ENCODE measurements at places on chromosomes 4 and X.

DNA sequence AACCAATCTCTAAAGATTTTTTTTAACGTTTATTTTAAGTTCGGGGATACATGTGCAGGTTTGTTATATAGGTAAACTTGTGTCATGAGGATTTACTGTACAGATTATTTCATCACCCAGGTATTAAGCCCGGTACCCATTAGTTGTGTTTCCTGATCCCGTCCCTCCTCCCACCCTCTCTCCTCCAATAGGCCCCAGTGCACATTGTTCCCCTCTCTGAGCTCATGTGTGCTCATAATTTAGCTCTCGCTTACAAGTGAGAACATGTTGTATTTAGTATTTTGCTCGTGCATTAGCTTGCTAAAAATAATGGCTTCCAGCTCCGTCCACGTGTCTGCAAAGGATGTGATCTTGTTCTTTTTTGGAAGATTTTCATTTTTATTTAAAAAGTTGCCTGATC, 2309.4 kb upstream of the AGA start:
- DNase-seq: no peak

DNA sequence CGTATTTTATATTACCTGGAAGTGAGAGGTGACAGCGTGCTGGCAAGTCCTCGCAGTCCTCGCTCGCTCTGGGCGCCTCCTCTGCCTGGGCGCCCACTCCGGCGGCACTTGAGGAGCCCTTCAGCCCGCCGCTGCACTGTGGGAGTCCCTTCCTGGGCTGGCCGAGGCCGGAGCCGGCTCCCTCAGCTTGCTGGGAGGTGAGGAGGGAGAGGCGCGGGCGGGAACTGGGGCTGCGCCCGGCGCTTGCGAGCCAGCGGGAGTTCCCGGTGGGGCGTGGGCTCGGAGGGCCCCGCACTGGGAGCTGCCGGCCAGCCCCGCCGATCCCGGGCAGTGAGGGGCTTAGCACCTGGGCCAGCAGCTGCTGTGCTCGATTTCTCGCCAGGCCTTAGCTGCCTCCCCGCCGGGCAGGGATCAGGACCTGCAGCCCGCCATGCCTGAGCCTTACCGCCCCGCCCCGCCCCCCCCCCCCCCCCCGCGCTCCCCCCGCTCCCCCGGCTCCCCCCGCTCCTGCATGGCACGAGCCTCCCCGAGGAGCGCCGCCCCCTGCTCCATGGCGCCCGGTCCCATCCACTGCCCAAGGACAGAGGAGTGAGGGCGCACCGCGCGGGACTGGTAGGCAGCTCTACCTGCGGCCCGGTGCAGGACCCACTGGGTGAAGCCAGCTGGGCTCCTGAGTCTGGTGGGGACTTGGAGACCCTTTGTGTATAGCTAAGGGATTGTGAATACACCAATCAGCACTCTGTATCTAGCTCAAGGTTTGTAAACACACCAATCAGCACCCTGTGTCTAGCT, 298.9 kb upstream of the MAGEB16 start:
- no peak for DNase-seq

DNA sequence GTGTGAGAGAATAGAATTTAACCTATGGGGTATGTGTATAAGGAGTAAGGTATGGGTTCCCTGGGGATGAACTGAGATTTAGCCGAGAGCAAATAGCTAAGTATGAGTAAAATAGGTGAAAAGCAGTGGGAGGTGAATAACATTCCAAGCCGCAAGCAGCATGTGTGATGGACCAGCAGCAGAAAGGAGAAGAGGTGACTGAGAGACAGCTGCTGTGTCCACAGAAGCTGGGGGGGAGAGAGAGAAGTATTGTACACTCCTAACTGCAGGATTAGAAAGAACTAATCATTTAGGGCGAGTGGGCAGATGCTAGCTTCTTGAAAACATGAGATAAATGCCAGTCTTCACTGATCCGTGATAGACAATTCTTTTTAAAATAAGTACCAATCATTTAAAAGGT, 296.0 kb downstream of the KLHL4 start:
- DNase-seq: no peak

DNA sequence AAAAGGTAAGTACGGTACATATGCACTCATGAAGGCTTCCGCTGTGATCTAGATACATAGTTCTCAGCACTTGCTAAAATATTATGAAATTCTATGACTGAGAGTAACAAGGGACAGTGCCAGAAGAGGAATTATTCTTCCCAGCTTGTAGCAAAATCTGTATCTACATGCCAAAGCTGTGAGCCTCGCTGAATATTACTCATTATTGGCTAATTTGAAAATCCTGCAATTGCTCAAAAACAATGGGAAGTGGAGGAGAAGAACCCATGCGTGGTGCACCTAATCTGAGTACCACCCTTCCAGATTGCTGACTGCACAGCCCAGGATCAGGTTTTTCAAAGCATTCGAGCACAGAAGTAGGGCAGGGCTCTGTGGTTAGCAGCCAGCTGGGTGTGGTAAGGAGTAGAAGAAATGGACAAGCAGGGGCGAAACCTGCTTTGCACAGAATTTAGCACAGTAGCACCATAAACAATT, 17.4 kb upstream of the PDCL2 start:
- no peak for DNase-seq

DNA sequence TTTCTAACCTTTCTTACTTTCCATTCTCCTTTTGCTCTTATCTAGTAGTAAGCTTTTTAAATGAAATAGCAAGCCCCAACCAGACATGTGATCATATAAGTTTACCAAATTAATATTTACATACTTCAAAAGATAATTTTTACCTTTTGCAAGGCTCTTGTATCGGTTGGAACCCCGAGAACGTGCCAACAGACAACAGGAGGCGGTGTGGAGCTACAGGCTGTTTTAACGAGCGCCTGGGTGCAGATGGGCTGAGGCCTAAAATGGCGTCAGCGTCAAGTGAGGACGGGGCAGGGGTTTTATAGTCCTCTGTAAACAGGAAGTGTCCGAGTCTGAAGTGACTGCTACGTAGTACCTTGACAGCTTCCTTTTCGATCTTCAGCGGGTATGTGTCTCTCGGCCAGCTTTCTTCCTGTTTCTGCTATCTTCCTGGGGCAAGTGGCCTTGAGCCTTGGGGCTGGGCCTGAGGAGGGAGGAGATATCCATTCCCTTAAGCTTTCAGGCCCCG, 342.7 kb downstream of the GALNTL6 start:
- no peak for DNase-seq

GRCh38 chr4:183398298-183399125, 45.9 kb upstream of the CDKN2AIP start:
- no peak for DNase-seq

DNA sequence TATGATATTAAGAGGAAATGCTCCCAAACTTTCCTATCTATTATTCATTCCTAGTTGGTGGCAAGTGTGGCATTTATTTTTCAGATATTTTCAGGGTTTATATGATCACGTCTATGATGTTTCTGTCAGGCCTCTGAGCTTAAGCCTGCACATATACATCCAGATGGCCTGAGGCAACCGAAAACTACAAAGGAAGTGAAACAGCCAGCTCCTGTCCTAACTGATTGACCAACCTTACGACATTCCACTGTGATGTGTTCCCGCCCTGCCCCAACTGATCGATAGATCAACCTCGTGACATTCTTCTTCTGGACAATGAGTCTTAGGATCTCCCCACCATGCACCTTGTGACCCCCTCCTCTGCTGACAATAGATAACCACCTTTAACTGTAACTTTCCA, 67.6 kb upstream of the CTSO start:
- DNase-seq: no peak

DNA sequence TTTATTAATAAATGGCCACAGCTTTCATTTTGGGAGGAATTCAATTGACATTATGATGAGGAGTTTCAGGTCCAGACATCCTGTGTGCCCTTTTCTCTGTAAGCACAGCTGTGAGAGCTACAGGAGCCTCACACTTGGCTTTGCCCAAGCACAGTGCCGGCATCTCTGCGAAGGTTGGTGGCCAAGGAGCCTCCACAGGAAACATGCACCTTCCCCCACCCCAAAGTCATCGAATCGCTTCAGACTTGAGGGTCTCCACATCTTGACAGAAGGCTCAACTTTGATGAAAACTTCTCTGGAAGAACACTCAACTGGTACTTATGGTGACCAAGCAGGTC, 100.0 kb downstream of the SYNPO2 start:
- no peak for DNase-seq

DNA sequence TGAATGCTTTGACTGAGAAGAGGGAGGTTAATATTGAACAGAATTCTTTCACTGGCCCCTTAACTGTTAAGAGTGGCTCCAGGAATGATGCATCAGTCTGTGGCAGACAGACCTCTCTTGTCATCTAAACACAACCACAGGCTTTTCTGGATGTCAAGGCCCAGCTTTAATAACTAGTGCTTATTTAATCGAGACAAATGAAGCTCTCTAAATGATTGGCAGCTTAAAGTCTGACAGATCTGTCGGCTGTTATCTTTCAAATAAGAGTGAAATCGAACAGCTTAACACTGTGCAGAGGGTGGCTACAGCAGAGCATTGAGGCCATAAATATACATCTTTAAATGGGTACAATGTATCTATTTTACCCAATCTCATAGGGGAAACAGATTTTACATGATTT, 500.8 kb upstream of the PABPC4L start:
- DNase-seq: no peak

GRCh38 chr4:102308032-102308799, 37.1 kb downstream of the SLC39A8 start:
- no peak for DNase-seq

- no peak for DNase-seq
Observed at GRCh38 chr4:48295116-48295515, 25.5 kb upstream of the TEC start.

DNA sequence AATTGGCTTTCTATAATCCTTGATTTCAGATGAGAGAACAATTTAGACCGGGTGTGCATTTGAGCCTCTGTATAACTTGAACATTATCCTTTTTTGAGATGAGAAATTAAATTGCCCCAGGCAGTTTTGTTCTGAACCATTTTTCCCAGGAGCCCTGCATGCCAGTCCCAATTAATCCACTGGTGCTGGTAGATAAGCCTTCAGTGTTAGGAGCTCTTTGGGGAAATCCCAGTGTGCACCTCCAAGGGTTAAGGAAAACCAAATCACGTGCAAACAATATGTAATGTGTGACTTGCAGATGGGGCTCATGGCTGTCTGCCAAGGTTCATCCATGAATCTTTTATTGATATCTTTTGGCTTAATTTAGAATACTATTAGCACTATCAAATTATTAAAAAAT, 43.2 kb downstream of the KIT start:
- peak; percentile 4 for DNase-seq

- no peak for DNase-seq
Observed at GRCh38 chrX:15496824-15497223, 3.7 kb upstream of the PIR start.

GRCh38 chrX:121254336-121254735, 206.9 kb downstream of the GLUD2 start:
- no peak for DNase-seq

GRCh38 chrX:74493806-74494205, 72.5 kb downstream of the SLC16A2 start:
- peak; percentile 9 for DNase-seq

- no peak for DNase-seq
Observed at GRCh38 chr4:153418558-153418957, 47.6 kb upstream of the TMEM131L start.

GRCh38 chr4:905485-906338, 26.4 kb downstream of the GAK start:
- no peak for DNase-seq

GRCh38 chr4:57061395-57061794, 48.8 kb downstream of the IGFBP7 start:
- no peak for DNase-seq

DNA sequence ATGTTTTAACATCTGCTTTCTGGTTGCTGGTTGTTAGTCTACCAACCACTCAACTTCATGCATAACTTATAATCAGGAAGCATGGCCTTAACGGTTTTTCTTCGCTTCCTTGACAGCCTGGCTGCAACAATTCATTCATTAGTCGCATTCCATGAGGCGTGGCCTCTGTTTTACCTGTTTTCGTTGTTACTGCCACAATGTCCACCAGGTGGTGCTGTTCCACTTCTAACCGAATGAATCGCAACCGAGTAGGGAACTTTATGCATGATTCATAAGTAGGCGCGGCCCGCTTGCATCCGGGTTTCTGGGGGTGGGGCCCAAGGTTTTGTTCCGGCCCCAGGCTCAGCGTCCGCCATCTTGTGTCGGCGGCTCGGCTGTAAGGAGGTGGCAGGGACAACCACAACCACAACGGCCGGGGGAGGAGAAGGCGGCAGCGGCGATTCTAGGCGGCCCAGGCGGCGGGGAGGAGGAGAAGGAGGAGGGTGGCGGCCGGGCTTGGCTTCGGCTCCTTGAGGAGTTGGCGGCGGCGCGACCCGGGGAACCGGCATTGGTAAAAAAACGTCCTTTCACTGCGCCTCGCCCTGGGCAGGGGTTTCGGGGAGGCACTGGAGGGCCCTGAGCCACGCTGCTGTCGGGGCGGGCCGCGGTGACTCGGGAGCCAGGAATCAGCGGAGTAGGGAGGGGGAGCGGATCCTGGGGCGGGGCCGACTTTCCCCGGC, at the start of gene UBA1:
Gene UBA1 (plus strand): TSS at position 355 of the 719 bp plus-strand sequence. CDS start 4,974 bp downstream, outside the sequence.
- DNase-seq: peak; percentile 88

GRCh38 chrX:115174548-115174947, 14.7 kb upstream of the RBMXL3 start:
- DNase-seq: no peak

All from NCI-H2171 (cell line).